NCI-H446 (cell line): ENCODE measurements at places on chromosomes 4 and X.

- DNase-seq = no peak
Observed at GRCh38 chr4:8762951-8763735, 108.5 kb downstream of the HMX1 start.

GRCh38 chr4:141065872-141066271, 67.4 kb downstream of the RNF150 start:
- no peak for DNase-seq

- DNase-seq = no peak
Observed at GRCh38 chrX:154967603-154968002, 54.9 kb downstream of the F8 start.

- peak; percentile 92 for DNase-seq
Observed at GRCh38 chr4:112910109-112910736, 139.2 kb upstream of the ANK2 start.

- DNase-seq = no peak
Observed at GRCh38 chr4:80462621-80463091, 127.1 kb downstream of the CFAP299 start.

DNA sequence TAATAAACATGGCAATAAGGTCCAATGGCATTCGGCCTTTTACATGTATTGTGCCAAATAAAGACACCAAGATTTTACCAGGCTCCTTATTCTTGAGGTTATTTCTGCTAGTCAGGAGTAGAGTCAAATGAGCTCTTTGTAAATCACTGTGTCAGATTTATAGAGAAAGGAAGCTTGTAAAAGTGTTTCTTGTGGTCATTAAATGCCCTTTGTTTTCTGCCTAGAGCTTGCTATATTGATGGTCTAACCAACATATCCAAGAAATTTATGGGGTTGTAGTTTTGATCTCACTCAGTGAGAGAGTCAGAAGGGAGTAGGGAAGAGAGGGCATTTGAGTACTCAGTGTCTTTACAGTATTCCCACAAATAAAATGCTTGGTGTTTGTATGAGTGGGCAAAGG, 86.2 kb upstream of the FRMPD4 start:
- no peak for DNase-seq

GRCh38 chr4:112119353-112119783, 25.9 kb upstream of the FAM241A start:
- DNase-seq = no peak

GRCh38 chrX:139826065-139827044, 106.5 kb downstream of the ATP11C start:
- DNase-seq = no peak

DNA sequence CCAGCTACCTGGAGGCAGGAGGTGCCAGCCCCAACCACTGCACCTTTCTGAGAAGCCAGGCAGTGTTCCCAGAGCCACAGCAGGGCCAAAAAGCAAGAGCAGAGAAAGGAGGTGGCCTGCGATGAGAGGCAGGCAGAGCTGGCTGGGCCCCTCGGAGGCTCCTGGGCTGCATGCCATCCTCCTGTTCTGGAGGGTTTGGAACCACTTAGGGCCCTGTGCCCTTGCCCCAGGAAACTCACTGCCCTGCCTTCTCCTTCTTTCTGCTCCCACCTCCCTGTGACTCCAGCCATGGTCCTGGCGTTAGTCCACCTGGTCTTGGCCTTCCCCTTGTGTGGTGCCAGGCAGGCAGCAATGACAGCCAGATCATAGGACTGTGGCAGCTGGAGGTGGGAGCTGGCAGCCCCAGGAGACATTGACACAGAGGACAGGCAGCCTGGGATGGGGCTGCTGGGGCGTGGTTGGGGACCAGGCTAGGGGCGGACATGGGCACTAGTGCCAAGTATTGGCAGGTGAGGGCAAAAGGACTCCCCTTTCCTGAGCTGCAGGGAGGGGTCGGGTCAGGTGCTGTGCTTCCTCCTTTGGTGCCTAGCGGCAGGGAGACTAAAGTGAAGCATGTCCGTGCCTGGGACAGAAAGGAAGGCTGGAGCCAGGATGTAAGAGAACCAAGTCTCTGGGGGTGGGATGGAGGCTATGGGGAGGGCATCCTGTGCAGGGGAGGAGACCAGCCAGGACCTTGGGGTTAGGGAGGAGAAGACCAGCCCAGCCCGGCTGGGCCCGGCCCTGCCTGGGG, 1.4 kb downstream of the APLN start:
- no peak for DNase-seq

- no peak for DNase-seq
Observed at GRCh38 chrX:74450803-74451449, 29.6 kb downstream of the SLC16A2 start.

DNA sequence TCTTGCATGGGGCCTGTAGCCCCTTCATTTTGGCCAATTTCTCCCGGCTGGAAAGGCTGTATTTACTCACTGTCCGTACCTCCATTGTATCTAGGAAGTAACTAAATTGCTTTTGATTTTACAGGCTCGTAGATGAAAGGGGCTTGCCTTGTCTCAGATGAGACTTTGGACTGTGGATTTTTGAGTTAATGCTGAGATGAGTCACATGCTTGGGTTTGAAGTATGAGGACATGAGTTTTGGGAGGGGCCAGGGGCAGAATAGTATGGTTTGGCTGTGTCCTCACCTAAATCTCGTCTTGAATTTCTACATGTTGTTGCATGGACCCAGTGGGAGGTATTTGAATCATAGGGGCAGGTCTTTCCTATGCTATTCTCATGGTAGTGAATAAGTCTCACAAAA, 407.6 kb upstream of the NDST3 start:
- no peak for DNase-seq

- DNase-seq = no peak
Observed at GRCh38 chrX:10006770-10007169, 39.6 kb downstream of the CLDN34 start.

DNA sequence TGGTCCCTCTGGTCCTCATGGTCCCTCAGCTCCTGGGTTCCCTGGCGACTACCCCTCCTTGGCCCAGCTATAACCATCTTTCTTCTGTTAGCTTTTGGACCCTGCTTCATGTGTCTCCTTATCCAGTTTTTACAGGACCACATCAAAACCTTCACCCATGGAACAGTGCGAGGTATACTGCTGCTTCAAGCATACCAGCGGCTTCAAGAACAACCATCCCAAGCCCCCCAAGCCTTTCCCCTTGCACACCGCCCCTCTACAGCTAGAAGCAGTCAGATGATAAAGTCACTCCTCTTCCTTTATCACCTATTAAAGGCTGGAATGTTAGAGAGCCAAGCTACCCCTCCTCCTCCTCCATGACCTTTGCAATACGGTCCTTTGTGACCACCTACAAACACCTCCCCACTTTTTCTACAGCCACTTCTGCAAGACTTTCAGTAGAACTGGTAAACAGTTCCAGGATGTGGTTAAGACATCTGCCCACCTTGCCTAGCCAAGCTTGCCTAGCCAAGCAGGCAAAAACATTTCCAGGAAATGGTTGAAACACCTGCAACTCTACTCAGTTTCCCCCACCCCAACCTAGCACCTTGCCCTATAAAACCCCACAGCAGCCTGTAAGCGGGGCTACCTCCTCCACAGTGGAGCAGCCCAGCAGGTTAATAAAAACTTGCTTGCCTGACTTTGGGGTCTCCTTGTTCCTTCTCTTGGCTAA, 125.7 kb downstream of the ZC4H2 start:
- no peak for DNase-seq

- no peak for DNase-seq
Observed at GRCh38 chr4:56250776-56251175, 136.5 kb downstream of the AASDH start.

GRCh38 chr4:173370130-173370476, 651 bp upstream of the SAP30 start:
- no peak for DNase-seq

DNA sequence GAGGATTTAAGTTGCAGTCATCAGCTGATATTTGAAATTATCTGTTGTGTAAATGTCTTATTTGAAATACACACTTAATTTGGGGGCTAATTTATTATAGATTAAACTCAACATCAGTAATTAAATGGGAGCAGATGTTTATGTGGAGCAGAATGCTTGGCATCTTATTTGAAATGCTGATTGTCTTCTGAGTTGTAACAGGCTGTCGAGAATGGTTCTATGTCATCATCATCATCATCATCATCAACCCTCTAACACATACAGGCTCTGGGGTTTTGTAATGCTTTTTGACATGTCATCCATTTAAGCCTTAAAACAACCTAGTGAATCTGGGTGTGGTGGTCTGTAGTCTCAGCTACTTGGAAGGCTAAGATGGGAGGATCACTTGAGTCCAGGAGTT, 8.2 kb downstream of the MTMR1 start:
- no peak for DNase-seq

- no peak for DNase-seq
Observed at GRCh38 chrX:136598631-136599030, 49.3 kb upstream of the CD40LG start.

DNA sequence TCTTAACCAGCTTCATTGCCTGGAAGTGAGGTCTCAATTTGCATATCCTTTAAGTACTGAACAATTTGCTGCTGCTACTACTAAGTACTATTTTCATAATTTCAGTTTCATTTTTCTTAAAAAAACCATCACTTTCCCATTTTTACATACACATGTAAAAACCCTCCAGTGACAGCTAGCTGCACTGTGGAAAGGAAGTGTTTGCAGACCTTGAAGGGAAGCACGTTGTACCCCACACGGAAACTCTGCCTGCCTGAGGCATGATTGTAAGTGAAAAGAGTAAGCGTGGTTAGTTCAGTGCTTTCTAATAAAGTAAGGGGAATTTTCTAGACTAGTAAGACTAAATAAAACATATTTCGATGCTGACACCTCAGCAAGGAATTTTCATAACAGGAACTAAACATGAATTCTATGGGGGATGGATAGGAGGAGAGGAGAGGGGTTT, 103.6 kb downstream of the RAPGEF2 start:
- DNase-seq = no peak

DNA sequence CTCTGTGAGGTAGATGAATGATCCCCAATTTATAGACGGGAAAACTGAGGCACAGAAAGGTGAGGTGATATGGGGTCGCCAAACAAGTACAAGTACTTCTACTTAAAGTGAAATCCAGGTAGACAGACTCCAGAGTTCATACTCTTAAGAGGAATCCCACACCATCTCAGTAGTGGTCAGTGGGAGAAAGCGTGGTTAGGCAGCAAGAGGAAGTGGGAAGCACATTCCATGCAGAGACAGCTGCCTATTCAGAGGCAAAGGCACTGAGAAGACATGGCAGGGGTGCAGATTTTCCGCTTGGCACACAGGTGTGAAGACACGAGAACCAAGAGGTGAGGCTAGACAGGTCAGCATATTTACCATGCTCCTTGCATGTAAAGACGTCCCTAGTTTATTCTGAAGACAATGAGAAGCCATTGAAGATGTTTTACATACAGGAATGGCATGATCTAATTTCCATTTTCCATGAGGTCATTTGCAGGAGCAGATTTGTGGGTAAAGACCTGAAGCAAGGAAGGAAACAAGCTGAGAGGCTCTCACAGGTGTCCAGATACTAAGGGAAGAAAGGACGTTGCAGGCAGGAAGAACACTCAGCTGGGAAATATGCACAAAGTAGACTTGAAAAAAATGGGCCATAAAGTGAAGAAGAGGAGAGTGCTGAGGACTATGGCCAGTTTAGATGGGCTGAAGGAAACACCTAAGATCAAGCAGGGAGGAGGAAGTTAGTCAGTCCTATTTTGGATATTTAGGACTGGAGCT, 17.3 kb upstream of the CLNK start:
- no peak for DNase-seq

DNA sequence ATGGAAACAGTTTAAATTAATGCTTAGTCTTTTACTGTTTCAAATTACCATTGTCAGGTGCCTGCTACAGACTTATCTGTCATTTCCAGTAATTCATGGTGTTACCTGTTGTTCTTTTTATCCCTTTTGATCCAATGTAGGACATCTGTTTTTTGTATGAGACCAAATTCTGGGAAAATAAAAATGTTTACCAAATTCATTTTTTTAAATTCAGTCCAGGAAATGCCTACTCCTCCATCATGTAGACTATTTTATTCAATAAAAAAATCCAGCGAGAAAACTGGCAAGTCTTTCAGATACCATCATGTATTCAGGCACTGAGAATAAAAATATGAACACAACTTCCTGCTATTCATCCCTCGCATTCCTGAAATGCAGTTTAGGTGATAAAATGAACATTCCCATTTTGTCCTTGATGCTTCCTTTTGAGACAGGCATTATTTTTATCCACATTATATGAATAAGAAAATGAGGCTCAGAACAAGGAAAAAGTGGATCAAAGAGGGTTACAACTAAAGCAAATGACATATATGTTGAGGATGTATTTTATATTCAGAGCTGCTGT, 584.2 kb downstream of the SPRY1 start:
- DNase-seq = no peak

DNA sequence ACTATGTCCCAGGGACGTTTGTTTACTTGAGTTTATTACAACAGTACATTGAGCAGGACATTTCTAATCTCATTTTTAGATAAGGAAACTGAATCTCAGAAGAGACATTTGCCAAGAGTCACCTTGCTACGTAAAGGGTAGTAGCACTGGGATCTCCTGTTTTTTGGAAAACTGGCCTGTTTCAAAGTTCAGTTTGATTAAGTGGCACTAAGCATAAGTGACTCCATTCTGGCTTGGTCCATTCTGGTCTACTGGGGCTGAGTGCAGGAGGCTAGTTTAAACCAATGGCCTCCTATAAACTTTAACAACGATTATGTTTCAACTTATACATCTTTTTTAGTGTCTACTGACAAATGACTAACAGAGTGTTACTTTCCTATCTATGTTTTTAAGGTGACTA, 382.5 kb downstream of the ANKRD50 start:
- no peak for DNase-seq

- no peak for DNase-seq
Observed at GRCh38 chrX:38341442-38341841, 11.0 kb upstream of the OTC start.

DNA sequence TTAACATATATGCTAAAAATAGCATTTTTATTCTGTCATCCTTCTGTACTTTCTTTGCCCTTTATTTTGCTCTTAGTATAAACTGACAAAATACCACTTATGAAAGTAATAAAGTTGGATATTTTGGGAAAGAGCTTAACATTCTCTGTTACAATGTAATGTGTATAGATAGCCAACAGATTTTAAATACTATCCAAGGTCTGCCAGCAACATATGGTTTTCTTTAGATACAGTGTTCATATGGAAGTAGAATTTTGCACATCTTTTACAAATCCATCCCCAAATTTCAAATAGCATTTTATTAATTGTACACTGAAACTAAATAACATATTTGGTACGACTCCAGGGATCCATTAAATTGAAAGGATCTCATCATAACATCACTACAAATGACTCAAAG, 268.6 kb upstream of the PCDH18 start:
- DNase-seq = no peak

DNA sequence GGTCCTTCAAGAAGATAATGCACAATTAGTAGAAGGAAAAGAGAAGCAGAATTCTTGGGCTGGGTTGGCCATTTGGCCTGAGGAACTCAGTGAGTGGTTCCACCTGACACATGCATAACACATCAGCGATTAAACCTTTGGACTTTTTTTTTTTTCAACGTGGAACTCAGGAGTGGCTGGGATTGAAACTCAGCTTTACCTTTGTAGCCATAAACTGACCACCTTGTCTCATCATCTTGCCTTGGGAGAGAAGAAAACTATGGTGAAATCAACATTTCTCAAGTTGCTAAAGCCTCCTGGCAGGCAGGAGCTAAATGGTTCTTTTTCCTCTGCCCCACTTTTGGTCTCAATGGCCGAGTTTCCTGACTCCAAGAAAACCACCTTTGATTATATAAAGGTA, 16.3 kb downstream of the PTTG2 start:
- DNase-seq = no peak
